G401 (cell line): ENCODE measurements at places on chromosomes 11 and 22. TPM values are rescaled to one million over a fixed set of nuclear protein-coding genes. Genes with fewer than 3 reads are reported as not detected.
A peak's percentile ranks its signal among the peaks of the same experiment; 100 is the strongest.

DNA sequence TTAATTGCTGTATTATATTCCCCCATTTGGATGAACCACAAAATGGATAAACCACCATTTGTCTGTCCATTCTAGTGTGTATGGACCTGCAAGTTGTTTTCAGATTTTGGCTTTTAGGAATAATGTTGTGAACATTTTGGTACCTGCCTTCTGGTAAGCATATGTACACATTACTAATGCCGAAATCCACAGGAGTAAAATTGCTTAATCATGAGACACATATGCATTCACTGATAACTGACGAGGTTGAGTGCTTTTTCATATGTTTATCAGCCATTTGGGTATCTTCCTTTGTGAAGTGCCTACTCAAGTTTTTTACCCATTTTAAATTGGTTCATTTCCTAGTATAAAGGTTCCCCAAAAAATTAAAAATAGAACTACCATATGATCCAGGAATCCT, 34.2 kb downstream of the OSBP2 start:
- no peak for DNase-seq

GRCh38 chr22:50399751-50400331, 56.7 kb downstream of the PPP6R2 start:
- peak; percentile 73 for DNase-seq

- no peak for DNase-seq
Observed at GRCh38 chr22:47044722-47045535, 282.5 kb downstream of the TBC1D22A start.

DNA sequence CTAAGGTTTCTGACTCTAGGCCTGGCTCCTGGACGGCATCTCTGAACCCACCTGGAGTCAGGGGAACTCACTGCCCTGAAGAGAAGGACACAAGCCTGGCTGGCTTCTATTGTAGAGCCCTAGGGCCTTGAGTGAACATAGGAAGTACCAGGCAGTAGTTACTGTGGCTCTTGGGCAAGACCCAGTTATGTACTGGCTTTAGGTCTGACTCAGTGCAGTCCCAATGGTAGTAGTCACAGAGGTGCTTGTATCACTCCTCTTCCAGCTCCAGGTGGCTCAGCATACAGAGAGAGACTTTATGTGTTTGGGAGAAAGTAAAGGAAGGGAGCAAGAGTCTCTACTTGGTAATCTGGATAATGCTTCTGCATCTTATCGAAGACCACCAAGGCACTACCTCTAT, 13.9 kb upstream of the PAK1 start:
- DNase-seq, result no peak

DNA sequence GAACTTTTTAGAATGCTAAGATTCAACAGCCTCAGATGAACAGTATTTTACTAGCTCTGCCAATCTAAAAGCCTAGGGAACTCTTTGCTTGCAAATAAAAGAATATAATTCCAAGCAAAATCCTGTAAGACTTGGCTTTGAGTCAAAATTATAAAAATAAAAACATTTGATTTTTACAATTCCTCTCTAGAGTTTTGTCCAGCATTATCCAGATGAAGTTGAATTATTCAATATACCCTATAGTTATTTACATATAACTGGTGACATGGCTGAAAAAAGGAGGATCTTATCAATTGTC, 378.3 kb downstream of the ETS1 start:
- DNase-seq, result no peak

GRCh38 chr22:45072322-45072903, 62.6 kb upstream of the PHF21B start:
- no peak for DNase-seq

DNA sequence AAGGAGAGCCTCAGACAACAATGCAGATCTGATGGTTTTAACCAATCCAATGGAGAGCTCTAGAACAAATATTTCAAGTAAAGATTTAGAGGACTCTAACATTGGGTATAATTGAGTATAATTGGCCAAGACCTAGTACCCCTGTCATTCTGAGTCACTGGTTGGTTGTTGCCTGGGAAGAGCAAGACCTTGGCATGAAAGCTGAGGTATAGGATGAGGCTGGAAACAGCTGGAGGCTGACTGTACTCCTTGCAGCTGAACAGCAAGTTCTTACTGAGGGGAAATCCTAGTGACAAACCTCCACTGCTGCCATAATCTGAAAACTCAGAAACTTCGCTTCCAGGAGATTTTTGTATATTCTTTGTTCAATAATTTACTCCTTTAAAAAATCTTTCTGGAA, 54.3 kb upstream of the MUC15 start:
- no peak for DNase-seq

DNA sequence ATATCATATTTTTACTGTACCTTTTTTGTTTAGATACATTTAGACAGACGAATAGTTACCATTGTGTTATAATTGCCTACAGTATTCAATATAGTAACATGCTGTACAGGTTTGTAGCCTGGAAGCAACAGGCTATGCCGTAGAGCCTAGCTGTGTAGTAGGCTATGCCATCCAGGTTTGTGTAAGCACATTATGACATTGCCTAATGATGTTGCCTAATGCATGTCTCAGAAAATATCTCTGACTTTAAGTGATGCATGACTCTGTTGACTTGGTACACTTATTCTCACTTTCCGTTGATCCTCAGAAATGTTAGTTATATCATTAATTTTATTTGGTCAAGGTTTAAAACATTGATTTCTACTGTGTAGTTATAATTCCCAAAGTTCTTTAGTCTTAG, 39.9 kb downstream of the OR2AT4 start:
- no peak for DNase-seq

- DNase-seq, result no peak
Observed at GRCh38 chr11:1630271-1630670, 696 bp downstream of the KRTAP5-5 start.

- peak; percentile 32 for DNase-seq
Observed at GRCh38 chr22:40855979-40856512, 393 bp downstream of the ST13 start.

The UPK3A gene
- not detected in 2 replicates for total RNA-seq

The SCGB1D4 gene
- total RNA-seq, result not detected in 2 replicates

The HBG1 gene
- not detected in 2 replicates for total RNA-seq

The TSSK2 gene
- total RNA-seq, result not detected in 2 replicates

The OR8D1 gene
- total RNA-seq, result not detected in 2 replicates

The SMC1B gene
- total RNA-seq, result not detected in 2 replicates

The PGGHG gene
- 18.8 and 20.4 TPM in 2 replicates for total RNA-seq

The NEFH gene
- 11.6 and 14.3 TPM in 2 replicates for total RNA-seq

The DLG2 gene
- 3.8 and 6.6 TPM in 2 replicates for total RNA-seq

The BTG4 gene
- 1.4 and 8.1 TPM in 2 replicates for total RNA-seq
